ENCODE measurements at places on chromosomes 16 and 17. TPM values are rescaled to one million over a fixed set of nuclear protein-coding genes. Genes with fewer than 3 reads are reported as not detected.

DNA sequence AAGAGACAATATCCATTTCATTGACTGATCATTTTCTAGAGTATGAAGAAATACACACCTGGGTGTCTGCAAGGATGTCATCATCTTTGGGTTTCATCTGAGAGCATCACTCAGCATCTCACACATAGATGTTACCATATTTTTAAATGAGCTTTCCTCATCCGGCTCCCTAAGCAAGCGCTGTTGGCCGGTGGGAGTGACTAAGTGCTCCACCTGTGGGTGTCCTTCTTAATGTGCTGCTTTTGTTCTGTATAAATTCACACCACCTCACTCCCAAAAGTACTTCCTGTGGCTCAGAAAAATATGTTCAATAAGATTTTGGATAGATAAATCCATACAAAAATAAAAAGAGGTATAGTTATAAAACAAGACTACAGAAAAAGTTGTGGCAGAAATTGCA lies 7.4 kb downstream of the SSTR2 start:
- no peak for DNase-seq

DNA sequence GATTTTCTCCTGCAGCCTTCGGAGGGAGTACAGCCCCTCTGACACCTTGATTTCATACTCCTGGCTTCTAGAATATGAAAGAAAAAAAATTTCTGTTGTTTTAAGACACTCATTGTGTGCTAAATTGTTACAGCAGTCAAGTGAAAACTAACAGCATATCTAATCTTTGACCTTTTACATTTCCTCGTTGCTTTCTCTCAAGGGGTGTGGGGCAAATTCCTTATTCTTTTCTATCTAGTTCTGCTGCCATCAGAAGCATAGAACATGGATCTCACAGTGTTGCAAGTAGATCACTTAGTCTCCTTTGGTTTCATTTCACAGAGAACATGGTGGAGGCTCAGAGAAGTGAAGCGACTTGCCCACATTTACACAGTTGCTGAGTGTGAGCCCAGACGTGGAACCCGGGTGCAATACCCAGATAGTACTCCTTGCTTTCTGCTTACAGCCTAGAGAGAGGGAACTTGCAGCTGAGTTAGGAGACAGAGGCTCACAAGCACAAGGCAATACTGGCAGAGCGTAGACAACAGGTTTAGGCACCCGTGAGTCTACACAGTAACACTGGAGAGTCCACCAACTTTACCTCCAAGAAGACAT lies 28.7 kb upstream of the MMD start:
- no peak for DNase-seq

- DNase-seq = peak; percentile 28
Observed at GRCh38 chr17:80270836-80271235, 10.2 kb downstream of the RNF213 start.

DNA sequence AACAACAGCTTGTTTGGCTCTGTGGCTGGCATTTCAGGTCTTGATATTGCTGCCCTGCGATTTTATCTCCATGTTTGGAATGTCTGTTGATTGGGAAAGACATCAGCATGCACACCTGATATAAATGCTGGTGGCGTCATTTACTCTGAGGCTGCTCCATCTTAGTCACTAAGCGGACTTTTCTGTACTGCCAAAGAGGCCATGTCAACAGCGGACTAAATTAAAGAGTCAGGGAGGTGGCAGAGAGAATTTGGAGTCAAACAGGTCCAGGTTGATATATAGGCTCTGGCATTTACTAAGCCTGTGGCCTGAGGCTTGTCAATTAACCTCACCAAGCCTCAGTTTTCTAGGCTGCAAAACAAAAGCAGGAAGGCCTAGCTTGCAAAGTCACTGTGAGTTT lies 6.2 kb downstream of the RBFOX1 start:
- no peak for DNase-seq

- no peak for DNase-seq
Observed at GRCh38 chr17:45108595-45109521, 23.5 kb downstream of the PLCD3 start.

GRCh38 chr16:88977018-88977811 lies at the start of gene CBFA2T3:
Gene CBFA2T3, minus strand, starts transcription at chr16:88977207. Its CDS starts 400 bp downstream, at chr16:88976807.
- DNase-seq = peak; percentile 56

DNA sequence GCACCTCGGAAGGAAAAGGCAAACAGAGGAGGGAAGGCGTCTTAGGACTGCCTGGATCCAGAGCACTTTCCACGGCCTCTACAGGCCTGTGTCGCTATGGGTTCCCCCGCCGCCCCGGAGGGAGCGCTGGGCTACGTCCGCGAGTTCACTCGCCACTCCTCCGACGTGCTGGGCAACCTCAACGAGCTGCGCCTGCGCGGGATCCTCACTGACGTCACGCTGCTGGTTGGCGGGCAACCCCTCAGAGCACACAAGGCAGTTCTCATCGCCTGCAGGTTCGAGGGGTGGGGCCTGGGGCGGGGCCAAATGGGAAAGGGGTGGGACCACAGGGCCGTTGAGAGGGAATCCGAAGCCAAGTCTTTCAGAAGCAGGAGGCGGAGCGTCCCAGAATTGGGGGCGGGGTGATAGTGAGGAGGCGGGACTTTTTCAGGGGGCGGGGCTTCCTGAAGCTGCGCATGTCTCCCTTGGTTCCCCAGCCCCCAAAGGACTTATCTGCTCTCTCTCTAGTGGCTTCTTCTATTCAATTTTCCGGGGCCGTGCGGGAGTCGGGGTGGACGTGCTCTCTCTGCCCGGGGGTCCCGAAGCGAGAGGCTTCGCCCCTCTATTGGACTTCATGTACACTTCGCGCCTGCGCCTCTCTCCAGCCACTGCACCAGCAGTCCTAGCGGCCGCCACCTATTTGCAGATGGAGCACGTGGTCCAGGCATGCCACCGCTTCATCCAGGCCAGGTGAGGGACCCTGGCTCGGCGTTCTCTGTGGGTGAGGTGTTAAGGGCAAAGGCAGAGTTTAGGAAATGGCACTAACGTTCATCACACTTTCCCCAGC lies 939 bp downstream of the BCL6B start:
- DNase-seq = peak; percentile 75

DNA sequence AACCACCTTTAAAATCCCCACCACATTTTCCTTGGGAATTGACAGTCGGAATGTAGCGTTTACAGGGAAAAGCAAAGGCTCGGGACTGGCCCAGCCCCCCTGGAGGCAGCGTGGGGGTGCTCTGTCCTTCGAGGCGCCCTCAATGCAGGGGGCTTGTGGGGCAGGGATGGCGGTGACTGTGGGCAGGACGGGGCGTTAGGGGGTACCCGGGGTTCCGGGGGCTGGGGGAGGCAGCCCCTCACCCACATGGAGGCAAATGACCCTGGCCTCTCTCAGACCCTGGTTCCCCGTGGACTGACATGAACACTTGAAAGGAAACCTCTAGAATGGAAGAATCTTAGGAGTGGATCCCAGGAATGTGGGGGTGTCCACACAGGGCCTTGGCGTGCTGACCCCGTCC lies 78.4 kb upstream of the GNG13 start:
- DNase-seq = no peak

DNA sequence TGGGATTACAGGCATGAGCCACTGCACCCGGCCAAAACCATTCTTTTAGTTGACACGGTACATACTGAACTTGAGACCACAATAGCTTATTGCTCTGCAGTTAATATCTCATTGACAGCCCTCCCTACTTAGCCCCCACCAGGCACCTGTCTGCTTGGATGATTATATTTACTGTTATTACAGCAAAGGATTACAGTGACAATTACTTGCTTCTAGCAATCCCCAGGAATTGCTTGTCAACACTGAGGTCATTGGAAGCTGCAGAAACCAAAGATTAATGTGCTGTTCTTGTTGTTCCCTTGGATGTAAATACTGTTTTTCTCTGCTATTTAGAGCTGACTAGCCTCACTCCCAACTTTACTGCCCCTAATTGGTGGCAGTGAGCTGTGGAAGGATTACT lies 211.2 kb downstream of the LGALS9B start:
- DNase-seq = no peak

GRCh38 chr17:17108451-17109049 lies 66.3 kb downstream of the MPRIP start:
- DNase-seq = no peak

Gene TMC8
- total RNA-seq = not detected

- no peak for DNase-seq
Observed at GRCh38 chr16:84735849-84736586, 36.2 kb downstream of the USP10 start.

- peak; percentile 51 for DNase-seq
Observed at GRCh38 chr16:72099377-72099818, 5.8 kb downstream of the DHX38 start.

Gene SULT1A3
- 6.0 TPM for total RNA-seq

GRCh38 chr17:59766491-59766890 lies 59.0 kb downstream of the VMP1 start:
- no peak for DNase-seq

DNA sequence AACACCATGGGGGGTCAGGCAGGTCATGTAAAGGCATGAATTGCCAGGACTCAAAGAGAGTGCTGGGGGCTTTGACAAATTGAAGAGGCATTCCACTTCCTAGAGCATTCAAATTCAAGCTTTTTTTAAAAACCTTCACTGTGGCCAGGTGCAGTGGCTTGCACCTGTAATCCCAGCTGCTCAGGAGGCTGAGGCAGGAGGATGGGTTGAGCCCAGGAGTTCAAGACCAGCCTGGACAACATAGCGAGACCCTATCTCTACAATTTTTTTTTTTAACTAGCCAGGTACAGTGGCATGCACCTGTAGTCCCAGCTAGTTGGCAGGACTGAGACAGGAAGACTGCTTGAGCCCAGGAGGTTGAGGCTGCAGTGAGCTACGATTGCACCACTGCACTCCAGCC lies 17.2 kb downstream of the ABCC12 start:
- DNase-seq = no peak

DNA sequence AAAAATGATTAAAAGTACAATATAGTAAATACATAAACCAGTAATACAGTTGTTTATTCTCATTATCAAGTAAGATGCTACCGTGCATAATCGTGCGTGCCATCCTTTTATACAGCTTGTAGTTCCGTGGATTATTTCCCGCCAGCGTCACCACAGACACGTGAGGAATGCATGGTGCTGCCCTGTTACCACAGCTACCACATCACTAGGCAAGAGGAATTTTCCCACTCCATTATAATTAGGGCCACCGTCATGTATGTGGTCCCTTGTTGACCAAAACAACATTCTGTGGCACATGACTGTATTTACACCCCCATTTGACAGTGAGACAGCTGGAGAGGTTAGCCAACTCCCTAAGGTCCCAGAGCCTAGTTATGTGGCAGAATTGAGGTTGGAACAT lies 30.5 kb upstream of the LGALS9 start:
- DNase-seq = peak; percentile 80

DNA sequence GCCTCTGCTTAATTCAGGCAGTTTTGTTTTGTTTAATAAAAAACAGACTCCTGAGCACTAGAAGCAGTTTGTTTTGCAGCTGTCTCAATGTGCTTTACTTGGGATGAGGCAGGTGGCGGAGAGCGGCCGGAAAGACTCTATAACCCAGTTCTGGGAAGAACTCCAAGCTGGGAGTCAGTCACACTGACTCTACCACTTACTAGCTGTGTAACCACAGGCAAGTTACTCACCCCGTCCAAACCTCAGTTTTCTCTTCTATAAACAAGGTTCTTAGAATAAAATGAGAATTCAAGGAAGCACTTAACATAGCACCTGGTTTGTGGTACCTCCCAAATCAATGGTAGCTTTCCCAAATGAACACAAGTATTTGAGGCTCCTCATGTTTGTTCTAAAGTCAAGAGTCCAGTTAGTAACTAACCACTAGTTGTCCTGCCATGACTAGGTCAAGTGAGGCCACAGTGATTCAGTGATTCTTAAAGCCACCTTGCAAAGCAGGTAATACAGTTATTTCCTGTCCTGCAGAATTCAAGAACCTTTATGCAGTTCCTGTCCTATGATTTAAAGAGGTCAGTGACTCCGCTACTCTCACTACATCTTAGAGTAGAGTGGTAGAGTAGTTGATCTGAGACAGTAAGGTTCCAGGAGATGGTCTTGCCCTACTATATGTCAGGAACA lies 2.7 kb downstream of the TXNDC17 start:
- no peak for DNase-seq

Gene FBXW10B
- total RNA-seq = 1.1 TPM

Gene ZNF423
- total RNA-seq = 0.10 TPM

GRCh38 chr17:78759203-78759968 lies 22.7 kb downstream of the CYTH1 start:
- peak; percentile 45 for DNase-seq

DNA sequence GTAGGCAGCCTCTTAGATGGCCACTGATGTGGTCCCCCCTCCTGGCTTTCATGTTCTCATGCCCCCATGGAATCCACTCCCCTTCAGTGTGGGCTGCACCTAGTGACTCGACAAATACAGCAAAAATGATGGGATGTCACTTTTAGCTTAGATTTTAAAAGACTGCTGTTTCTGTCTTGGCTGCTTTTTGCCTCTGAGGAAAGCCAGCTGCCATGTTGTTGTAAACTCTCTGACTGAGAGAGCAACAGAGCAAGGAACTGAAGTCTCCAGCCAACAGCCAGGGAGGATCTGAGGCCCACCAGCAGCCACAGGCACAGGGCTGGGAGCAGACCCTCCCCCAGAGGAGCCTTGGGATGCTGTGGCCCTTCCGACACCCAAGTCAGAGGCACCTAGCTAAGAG lies 60.6 kb upstream of the MARCHF10 start:
- no peak for DNase-seq

DNA sequence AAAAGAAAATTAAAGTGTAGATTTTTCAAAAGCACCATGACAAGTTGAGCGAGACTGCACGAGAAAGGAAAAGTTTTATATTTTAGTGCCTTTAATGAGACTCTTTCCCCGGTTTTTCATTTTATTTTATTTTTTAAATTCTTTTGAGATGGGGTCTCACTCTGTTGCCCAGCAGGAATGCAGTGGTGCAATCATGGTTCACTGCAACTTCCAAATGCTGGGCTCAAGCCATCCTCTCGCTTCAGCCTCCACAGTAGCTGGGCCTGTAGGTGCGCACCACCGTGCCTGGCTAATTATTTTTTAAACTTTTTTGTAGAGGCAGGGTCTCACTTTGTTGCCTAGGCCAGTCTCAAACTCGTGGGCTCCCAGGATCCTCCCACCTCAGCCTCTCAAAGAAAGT lies 5.7 kb upstream of the ATP2A3 start:
- no peak for DNase-seq

- no peak for DNase-seq
Observed at GRCh38 chr17:76376318-76377133, 7.9 kb upstream of the SPHK1 start.

DNA sequence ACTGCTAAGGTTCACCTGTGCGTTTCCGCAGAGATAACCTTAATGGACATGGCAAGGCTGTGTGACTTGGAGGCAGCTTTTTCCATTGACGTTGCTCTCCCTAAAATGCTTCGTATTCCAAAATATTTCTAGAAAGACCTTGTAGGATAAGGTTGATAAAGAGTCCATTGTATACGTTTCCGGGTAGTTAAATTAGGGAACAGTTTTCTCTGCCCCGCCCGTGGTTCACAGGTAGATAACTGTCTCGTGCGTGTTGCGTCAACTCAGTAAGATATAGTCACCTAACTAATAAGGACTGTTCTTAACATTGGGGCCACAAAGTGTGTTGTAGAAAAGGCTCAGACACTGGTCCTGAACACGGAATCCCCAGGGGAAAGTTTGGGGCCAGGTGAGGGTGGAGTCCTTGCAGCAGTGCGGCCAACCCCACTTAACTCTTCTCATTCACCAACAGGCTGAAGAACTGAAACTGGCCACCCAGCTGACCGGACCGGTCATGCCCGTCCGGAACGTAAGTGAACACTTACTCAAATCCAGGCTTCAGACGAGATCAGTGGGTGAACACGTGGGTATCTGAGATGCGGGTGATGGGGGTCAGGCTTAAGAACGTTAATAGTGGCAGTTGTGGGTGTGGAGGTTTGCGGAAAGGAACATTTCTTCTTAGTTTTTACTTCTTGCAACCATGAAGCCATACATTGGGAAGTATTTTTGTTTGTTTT lies 1.6 kb downstream of the RPL13 start:
- no peak for DNase-seq
